CD4-positive, alpha-beta T cell treated with Interferon alpha-2 for 1 hour (primary cell): ENCODE measurements at places on chromosomes 7 and 10.

DNA sequence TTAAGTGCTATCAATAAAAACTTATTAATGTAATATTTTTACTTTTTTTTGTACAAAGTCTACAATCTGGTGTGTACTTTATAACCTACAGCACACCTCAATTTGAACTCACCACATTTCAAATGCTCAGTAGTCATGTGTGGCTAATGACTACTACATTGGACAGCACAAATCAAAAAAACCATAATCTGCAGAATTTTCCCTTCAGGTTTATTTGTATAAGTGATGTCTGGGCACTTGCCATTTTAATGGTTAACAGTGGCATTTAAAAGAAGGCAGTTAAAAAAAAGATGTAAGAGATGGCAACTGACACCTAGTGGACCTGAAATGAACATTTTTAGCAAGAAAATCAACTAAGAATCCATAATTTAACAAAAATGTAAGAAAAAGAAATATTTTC, 124.6 kb upstream of the NRBF2 start:
- no peak for DNase-seq

- DNase-seq: no peak
Measured at GRCh38 chr7:107171496-107171895, 2.7 kb downstream of the HBP1 start.

DNA sequence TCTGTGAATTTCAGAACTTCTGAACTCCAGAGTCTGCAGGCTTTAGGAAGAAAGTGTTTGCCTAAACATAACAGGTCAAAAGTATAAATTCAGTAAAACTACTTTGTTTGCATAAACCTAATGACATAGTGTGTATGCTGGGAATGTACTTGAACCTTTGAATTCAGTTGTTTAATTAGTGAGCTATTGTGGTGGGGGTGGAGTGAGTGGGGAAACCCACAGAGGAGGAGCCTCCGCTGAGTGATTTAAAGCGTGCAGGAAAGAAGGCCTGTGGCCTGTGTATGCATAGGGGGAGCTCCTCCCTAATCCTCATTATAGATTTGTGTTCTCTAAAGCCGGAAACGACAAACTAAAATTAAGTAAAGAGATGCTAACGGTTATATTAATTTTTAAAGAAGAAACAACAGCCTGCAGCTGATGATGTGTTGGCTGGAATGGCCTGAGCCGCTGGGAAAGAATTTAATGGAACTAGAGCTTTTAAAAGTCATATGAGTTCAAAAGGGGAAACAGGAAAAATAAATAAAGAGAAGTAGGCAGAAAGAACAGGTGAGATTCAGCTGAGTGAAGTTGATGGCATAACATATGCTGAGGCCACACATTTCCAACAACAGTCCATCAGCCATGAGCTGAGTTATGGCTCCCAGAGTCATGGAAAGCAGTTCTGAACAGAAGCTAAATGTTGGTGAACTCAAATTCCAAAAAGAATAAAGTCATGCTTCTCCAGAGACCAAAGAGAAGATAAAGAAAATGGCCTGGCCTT, 595.0 kb downstream of the GRM8 start:
- no peak for DNase-seq

DNA sequence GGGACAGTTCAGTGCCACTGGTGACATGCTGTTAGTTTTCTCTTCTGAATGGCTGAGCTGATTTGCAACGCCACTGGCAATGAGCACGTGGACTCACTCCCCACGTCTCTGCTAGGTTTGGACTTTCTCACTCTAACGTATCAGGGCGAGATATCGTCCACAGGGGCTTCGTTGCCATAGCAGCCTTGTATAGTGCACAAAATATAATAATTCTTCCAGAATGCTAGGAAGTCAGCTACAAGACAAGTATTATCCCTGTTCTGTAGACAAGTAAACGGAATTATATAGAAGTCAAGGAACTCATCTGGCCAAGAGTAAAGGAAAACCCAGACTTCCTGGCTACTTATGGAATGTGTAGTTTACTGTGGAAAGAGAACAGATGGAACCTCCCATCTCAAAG, 226.8 kb downstream of the ARHGAP21 start:
- DNase-seq: no peak

- no peak for DNase-seq
Measured at GRCh38 chr7:31872545-31873370, 185.7 kb downstream of the PPP1R17 start.
